ENCODE measurements at places on chromosomes 7 and 10.
A peak's percentile ranks its signal among the peaks of the same experiment; 100 is the strongest.

- no peak for DNase-seq
Measured at GRCh38 chr10:73228247-73228646, 18.8 kb downstream of the DNAJC9 start.

- DNase-seq, result no peak
Measured at GRCh38 chr10:693506-693905, 4.0 kb upstream of the DIP2C start.

- no peak for DNase-seq
Measured at GRCh38 chr7:83777406-83778072, 128.6 kb upstream of the SEMA3E start.

DNA sequence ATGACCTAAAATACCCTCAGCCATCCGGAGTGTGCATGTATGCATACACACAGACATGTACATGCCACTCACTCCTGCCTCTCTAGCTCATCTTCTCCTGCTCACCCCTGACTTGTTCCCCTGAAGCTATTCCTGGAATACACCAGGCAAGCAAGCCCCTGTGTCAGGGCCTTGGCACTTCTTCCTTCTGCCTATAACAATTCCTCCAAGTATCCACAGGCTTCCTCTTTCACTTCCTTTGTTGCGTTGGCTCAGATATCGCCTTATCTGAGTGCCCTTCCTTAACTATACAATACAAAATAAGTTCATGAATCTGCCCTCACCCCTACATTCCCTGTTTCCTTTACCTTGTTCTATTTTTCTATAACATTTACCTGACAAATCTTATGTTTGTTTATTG, 88.8 kb downstream of the NOD1 start:
- DNase-seq, result no peak

- peak; percentile 34 for DNase-seq
Measured at GRCh38 chr10:73998929-73999691, 1.2 kb downstream of the VCL start.

- no peak for DNase-seq
Measured at GRCh38 chr10:88680958-88681357, 16.7 kb downstream of the LIPF start.

DNA sequence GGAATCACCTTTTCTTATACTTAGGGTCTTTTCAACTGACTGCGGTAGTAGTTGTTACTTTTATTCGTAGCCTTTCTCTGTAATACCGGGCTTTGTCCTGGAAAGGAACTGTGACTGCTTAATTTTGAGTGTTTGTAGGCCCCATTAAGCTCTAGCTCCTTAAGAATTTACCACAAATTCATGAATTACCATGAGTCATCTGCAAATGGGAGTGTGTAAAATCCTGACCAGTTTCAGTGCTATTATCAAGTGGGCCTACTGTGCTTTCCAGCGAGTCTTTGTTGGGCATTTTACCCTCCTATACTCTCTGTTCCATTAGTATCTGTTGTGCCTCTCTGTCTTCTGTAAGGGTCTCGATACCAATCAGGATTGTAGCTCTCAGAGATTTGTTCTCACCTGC, 49.7 kb downstream of the ZMYND11 start:
- no peak for DNase-seq

GRCh38 chr10:15472431-15473395, 101.6 kb upstream of the FAM171A1 start:
- peak; percentile 37 for DNase-seq

GRCh38 chr10:43347997-43348396, 23.4 kb upstream of the FXYD4 start:
- DNase-seq, result no peak

Measured in tibial nerve (tissue), 4 donors.